ENCODE measurements at places on chromosomes 12 and 14. TPM values are rescaled to one million over a fixed set of nuclear protein-coding genes. Genes with fewer than 3 reads are reported as not detected.

The MYF5 gene
- not detected for total RNA-seq

The TMTC3 gene
- total RNA-seq: 5.0 TPM

DNA sequence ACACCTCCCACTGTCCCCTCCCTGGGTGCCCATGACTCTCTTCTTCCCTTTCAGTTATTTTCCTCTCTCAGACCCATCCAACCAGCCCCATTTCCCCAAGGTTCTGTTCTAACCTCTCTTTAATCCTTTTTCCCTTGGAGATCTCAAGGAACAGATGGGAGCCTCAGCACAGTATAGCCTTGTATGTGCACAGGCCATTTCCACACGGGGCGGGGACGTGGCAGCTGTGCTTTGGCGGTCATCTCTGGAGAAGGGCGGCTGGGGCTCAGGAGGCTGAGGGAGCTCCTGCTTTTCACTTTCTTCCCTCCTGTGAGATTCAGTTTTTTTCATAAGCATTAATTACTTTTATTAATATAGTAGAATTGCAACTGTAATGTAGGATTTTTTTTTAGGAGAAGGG is 212.2 kb downstream of the ZFP36L1 start:
- no peak for DNase-seq
- H3K27ac ChIP-seq: no peak overlapping the region
- H3K36me3 ChIP-seq: no peaks in the 10 kb centered on the region
- H3K4me3 ChIP-seq: no peak overlapping the region
- H3K27me3 ChIP-seq: no peaks in the 10 kb centered on the region

DNA sequence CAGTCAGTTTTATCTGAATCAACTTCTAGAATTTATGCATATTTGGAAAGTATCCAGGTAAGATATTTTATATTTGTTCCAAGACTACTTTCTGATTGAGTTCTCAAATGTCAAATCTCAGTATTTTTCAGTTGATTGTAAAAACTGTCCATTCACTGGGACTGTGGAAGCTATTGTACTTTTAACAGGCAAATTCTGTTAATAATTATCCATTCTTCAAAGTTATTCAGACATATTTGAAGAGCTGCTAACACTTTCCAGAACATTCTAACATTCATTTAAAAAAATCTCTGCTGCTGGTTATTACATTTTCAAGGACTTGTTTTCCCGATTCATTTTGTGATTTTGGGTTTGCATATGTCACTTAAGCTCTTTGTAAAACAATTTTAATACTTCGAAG is 59.7 kb downstream of the PIK3C2G start:
- H3K4me3 ChIP-seq: no peak overlapping the region
- H3K27ac ChIP-seq: no peak overlapping the region
- H3K4me1 ChIP-seq: no peaks in the 10 kb centered on the region
- H3K27me3 ChIP-seq: no peaks in the 10 kb centered on the region
- no peaks in the 10 kb centered on the region for H3K36me3 ChIP-seq

- no peaks in the 10 kb centered on the region for H3K27me3 ChIP-seq
- H3K4me1 ChIP-seq: no peaks in the 10 kb centered on the region
- no peak overlapping the region for H3K4me3 ChIP-seq
- no peak for DNase-seq
- H3K36me3 ChIP-seq: no peaks in the 10 kb centered on the region
Measured at GRCh38 chr12:57205931-57206330, 10.7 kb upstream of the NXPH4 start.

- no peaks in the 10 kb centered on the region for H3K4me1 ChIP-seq
- H3K27ac ChIP-seq: no peak overlapping the region
- H3K4me3 ChIP-seq: no peak overlapping the region
- H3K36me3 ChIP-seq: no peaks in the 10 kb centered on the region
Measured at GRCh38 chr12:87086118-87086891, 830.1 kb upstream of the MGAT4C start.

The FAM90A1 gene
- total RNA-seq: 0.27 TPM

- no peaks in the 10 kb centered on the region for H3K27me3 ChIP-seq
- no peak overlapping the region for H3K4me3 ChIP-seq
- DNase-seq: no peak
- peaks cover 56% of the 10 kb centered on the region for H3K36me3 ChIP-seq
Measured at GRCh38 chr12:51056242-51056641, 8.1 kb downstream of the LETMD1 start.

GRCh38 chr14:90780519-90780918 is 35.7 kb downstream of the TTC7B start:
- H3K4me3 ChIP-seq: no peak overlapping the region
- H3K27ac ChIP-seq: no peak overlapping the region
- H3K27me3 ChIP-seq: no peaks in the 10 kb centered on the region
- no peak for DNase-seq

The ZDHHC22 gene
- total RNA-seq: not detected

GRCh38 chr12:108576660-108577234 is 14.4 kb downstream of the ISCU start:
- no peaks in the 10 kb centered on the region for H3K27me3 ChIP-seq
- no peak overlapping the region for H3K4me3 ChIP-seq
- H3K4me1 ChIP-seq: peaks cover 45% of the 10 kb centered on the region
- DNase-seq: no peak

- H3K36me3 ChIP-seq: no peaks in the 10 kb centered on the region
- peaks cover 2% of the 10 kb centered on the region for H3K4me1 ChIP-seq
- H3K4me3 ChIP-seq: no peak overlapping the region
- no peak for DNase-seq
- no peak overlapping the region for H3K27ac ChIP-seq
Measured at GRCh38 chr14:47226877-47227520, 448.4 kb downstream of the MDGA2 start.

DNA sequence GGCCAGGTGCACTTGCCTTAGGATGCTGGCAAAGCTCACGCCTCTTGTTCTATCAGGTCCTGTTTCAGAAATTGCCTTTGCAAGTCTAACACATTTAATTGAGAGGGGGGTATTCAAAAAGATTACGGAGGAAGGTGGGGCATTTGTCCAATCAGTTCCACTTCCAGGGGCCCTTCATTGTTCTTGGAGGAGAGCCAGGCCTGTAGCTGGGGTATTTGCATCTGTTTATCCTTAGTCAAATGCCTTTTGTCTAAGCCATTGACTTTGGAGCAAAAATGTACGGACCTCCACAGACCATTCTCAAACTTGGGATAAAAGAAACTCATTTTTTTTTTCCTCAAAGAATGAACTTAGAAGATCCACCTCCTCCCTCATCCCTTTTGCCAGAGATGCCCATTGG is 582.0 kb downstream of the BCL11B start:
- DNase-seq: no peak
- H3K27me3 ChIP-seq: no peaks in the 10 kb centered on the region
- H3K4me3 ChIP-seq: no peak overlapping the region
- no peaks in the 10 kb centered on the region for H3K4me1 ChIP-seq
- no peaks in the 10 kb centered on the region for H3K36me3 ChIP-seq
- H3K27ac ChIP-seq: no peak overlapping the region

GRCh38 chr14:90831821-90832220 is 15.6 kb upstream of the TTC7B start:
- peaks cover 5% of the 10 kb centered on the region for H3K27me3 ChIP-seq
- H3K36me3 ChIP-seq: no peaks in the 10 kb centered on the region
- no peak for DNase-seq
- no peak overlapping the region for H3K4me3 ChIP-seq

GRCh38 chr14:57261604-57262003 is 7.1 kb downstream of the EXOC5 start:
- no peaks in the 10 kb centered on the region for H3K27me3 ChIP-seq
- peaks cover 24% of the 10 kb centered on the region for H3K36me3 ChIP-seq
- DNase-seq: no peak
- peaks cover 47% of the 10 kb centered on the region for H3K4me1 ChIP-seq

The TCHP gene
- total RNA-seq: 21.0 TPM

The MIA2 gene
- total RNA-seq: 17.6 TPM

The TMEM132D gene
- total RNA-seq: not detected

- H3K27ac ChIP-seq: no peak overlapping the region
- H3K36me3 ChIP-seq: no peaks in the 10 kb centered on the region
- no peak for DNase-seq
- no peaks in the 10 kb centered on the region for H3K4me1 ChIP-seq
Measured at GRCh38 chr12:81450920-81451739, 308.0 kb downstream of the PPFIA2 start.

DNA sequence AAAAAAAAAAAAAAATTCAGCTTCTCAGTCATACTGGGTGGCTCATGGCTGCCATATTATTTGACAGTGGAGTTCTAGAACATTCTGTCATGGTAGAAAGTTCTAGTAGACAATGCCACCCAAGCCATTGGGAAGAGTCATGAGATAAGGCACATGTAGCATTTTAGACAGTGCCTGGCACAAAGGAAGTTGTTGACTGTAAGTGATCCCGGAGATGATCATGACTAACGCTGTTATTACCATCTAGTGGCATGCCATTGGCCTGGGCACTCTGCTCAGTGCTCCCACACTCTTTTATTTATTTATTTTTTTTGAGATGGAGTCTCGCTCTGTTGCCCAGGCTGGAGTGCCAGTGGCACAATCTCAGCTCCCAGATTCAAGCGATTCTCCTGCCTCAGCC is 80.4 kb downstream of the FOXN4 start:
- no peak for DNase-seq
- no peak overlapping the region for H3K27ac ChIP-seq
- no peak overlapping the region for H3K4me3 ChIP-seq
- no peaks in the 10 kb centered on the region for H3K36me3 ChIP-seq
- no peaks in the 10 kb centered on the region for H3K4me1 ChIP-seq
- no peaks in the 10 kb centered on the region for H3K27me3 ChIP-seq

GRCh38 chr14:51484485-51484884 is 167.2 kb upstream of the FRMD6 start:
- H3K27ac ChIP-seq: no peak overlapping the region
- no peaks in the 10 kb centered on the region for H3K36me3 ChIP-seq
- H3K27me3 ChIP-seq: no peaks in the 10 kb centered on the region
- no peak for DNase-seq
- no peaks in the 10 kb centered on the region for H3K4me1 ChIP-seq
- no peak overlapping the region for H3K4me3 ChIP-seq

DNA sequence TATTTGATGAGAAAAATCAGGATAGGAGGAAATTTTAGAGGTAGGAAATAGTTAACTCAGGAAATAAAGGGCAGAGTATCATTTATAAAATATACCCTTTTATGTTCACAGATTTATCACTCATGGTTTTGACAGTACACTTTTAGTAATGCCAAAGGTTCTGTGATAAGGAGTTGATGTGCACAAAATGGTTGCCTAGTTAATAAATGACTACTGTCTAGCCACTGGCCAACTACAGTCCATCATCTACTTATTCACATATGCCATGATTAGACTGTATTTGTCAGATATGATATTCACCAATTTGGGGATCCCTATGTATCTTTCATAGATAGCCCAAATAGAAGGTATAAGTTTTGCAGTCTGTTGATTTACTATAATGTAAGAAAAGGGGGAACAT is 19.2 kb upstream of the GXYLT1 start:
- H3K27me3 ChIP-seq: no peaks in the 10 kb centered on the region
- no peak for DNase-seq

The C12orf50 gene
- not detected for total RNA-seq

DNA sequence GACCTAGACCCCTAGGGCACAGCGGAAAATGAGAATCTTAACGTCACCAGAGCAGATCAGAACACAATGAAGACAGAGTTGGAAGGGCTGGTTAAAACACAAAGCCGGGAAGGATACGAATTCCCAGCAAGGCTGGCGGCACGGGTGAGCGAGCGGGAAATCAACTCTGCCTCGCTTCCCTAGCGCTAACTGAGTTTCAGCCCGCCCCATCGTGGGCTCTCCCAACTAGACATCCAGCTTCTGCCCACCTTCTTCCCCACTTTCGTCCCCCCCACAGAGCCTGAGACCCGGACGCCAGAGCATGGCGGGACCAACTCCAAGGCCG is 377 bp downstream of the CCNT1 start:
- peaks cover 43% of the 10 kb centered on the region for H3K36me3 ChIP-seq
- H3K4me1 ChIP-seq: peaks cover 36% of the 10 kb centered on the region
- no peak for DNase-seq
- H3K4me3 ChIP-seq: peak overlapping the region; percentile 94
- peak overlapping the region; percentile 97 for H3K27ac ChIP-seq

DNA sequence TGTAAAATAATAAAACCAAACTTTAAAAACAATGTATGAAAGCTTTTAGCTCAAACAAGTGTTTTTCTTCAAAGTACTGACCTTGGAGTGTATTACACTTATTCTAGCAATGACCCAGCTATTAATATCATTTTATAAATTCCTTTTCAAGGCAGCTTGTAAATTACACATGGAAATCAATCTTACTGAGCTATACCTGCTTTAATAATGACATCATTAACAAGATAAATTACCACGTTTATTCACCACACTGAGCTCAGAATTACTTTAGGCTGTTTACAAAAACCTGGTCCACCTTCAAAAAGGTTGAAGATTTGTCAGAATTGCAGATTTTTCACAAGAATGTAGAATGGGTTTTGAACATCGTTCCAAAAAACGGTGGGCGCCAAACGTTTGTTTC is 91.7 kb upstream of the RFLNA start:
- no peak for DNase-seq
- H3K36me3 ChIP-seq: no peaks in the 10 kb centered on the region
- H3K4me3 ChIP-seq: no peak overlapping the region
- H3K4me1 ChIP-seq: no peaks in the 10 kb centered on the region

The NAV3 gene
- total RNA-seq: not detected

DNA sequence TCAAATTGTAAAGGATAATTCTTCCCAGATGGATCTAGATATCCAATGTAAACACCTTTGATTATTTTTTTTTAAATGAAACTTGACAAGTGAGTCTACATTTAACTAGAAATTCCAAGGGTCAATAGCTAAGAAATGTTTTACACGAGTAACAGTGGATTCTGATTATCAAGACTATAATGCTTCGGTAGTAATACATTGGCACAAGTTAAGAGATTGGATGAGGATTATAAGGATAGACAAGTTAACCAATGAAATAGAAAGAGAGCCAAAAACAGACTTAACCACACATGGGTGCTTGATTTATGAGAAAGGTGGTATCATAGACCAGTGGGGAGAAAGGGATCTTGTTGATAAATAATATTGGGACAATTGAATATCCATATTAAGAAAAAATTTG is 40.3 kb upstream of the PCED1B start:
- H3K36me3 ChIP-seq: no peaks in the 10 kb centered on the region
- no peak overlapping the region for H3K4me3 ChIP-seq
- H3K27ac ChIP-seq: no peak overlapping the region
- DNase-seq: no peak
- H3K4me1 ChIP-seq: peaks cover 23% of the 10 kb centered on the region

- no peaks in the 10 kb centered on the region for H3K4me1 ChIP-seq
- no peak overlapping the region for H3K4me3 ChIP-seq
- H3K27me3 ChIP-seq: no peaks in the 10 kb centered on the region
- no peak for DNase-seq
- H3K36me3 ChIP-seq: peaks cover 7% of the 10 kb centered on the region
Measured at GRCh38 chr12:124406043-124406442, 111.2 kb downstream of the RFLNA start.

The TDRD9 gene
- total RNA-seq: 1.6 TPM

The CISTR gene
- not detected for total RNA-seq

Data from activated CD8-positive, alpha-beta T cell treated with anti-CD3 and anti-CD28 coated beads for 36 hours (primary cell).